ENCODE measurements at places on chromosomes 2 and 18.

GRCh38 chr2:64792995-64793639 is 139.4 kb upstream of the SERTAD2 start:
- no peak for DNase-seq

GRCh38 chr2:187994464-187995331 is 297.0 kb upstream of the GULP1 start:
- DNase-seq = no peak

DNA sequence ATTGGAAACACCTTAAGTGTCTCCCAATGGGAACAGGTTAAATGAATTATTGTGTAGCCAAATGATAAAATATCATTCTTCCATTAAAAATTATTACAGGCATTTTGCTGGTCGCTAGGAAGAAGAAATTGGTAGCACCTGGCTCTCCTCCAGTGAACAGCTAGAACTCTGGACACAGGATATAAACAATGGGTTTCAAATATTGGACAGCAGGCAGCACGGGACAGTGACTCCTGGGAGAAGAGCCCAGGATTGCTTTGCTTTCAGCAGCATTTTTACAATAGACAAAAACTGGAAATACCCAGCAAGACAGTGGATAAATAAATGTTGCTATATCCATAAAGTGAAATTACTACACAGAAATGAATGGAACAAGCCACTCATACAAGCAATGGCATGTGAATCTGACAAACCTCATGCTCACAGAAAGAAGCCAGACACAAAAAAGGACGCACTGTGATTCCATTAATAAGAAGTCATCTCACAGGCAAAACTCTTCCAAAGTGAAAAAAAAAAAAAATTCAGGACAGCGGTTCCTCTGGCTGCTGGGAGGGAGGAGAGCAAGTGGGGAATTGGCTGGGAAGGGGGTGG is 50.5 kb downstream of the LAMA1 start:
- no peak for DNase-seq

DNA sequence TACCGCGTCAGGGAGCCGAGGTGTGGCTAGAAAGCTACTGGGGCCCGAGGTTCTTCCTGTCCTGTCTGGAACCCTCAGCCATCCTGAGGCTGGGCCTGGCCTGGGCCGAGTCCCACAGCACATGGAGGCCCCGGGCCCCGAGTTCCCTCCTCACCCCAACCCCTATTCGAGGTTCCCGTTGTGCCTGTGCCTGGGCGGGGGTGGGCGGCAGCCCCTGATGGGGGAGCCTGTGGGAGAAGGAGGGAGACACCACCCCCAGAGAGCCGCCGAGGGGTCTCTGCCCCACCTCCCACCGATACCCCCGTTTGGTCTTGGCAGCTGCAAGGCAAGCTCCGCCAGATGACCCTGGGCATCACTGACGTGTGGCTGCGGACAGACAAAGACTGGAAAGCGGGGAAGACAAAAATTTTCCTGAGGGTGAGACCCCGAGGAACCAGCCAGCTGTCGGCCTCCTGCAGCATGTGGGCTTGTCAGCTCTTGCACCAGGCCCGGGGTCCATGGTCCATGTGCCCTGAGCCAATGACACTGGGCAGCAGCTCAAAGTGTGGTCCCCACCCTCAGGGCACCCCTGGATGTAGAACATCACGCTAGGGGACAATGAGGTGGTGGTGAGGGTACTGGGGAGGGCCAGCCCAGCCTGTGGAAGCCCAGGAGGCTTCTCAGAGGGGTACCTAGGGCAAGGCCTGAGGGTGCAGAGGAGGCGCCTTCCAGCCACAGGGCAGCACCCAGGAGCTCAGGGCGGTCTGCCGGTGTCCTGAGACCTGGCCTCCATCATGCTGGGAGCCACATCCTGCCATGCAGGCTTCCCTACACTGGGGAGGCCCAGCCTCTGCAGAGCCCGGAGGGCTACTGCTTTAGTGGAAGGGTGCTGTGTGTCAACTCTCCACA is 52.5 kb upstream of the GPR17 start:
- DNase-seq = no peak

DNA sequence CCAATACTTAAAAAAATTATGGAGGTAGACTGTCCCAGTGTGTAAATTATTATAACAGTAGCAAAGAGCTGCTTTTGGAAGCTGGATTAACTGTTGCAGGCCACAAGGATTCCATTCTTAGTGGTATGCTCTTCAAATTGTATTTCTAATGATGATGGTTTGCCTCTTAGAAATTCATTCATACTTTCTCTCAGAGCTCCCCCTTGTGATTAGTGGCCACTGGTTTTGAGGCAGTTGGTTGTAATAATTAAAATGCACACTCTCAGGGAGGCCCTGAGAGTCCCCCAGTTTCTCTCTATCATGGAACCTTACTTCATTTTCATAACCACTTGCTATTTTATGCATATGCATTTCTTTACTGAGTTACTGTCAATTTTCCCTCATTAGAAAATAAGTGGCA is 122.5 kb downstream of the PLA2R1 start:
- DNase-seq = no peak

- DNase-seq = no peak
Observed at GRCh38 chr2:152826581-152827279, 108.3 kb downstream of the ARL6IP6 start.

- no peak for DNase-seq
Observed at GRCh38 chr2:226508683-226509082, 290.9 kb downstream of the IRS1 start.

GRCh38 chr2:1051075-1051474 is 100.4 kb downstream of the SNTG2 start:
- DNase-seq = no peak

GRCh38 chr2:150485871-150486538 is 1.5 kb downstream of the RND3 start:
- no peak for DNase-seq

DNA sequence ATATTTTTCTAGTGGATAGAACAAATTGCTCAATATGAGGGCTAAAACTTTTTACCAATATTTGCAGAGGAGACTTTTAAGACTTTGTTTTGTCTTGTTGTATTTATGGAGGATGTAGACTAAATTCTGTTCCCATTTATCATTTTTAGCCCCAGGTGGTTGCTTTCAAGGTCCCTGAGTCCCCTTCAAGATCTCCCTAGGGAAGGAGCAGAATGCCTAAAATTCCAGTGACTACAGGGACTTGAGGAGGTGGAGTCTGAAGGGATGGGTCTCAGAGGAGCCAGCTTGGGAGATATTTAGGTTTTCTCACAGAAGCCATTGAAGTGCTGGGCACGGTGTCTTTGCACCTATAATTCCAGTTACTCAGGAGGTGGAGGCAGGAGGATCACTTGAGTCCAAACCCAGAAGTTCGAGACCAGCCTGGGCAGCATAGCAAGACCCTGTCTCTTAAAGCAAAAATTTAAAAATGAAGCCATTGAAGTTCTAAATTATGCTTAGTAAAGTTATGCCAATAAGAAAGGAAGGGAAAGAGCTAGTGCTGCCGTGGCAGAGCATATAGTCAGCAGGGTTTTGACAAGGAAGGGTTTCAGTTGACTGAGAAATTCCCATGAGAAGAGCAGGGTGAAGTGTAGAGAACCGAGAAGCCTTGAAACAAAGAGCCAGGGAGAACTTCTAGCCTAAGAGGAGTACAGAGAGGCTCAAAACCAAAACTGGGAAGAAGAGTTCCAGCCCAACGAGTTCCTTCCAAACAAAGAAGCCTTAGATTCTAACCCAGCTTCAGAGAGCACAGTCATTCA is 43.4 kb downstream of the COMMD1 start:
- no peak for DNase-seq

GRCh38 chr2:239161711-239162140 is 239.1 kb downstream of the HDAC4 start:
- no peak for DNase-seq

DNA sequence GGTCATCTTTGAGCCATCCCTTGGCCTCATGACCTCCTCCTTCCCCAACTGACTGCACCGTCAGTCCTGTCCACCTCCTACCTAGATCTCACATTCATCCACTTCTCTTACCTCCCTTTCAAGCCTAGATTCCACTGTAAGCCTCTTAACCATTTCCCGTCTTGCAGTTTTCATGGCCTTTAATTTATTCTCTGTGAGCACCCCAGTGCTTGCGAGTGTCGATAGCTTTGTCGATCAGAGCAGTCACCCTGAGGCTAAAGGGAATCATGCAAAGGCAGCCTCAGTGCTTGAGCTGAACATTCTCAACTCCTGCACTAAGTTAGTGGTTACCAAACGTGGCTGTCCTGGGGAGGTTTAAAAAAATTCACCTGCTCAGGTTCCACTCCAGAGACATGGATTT is 14.7 kb downstream of the ARHGAP25 start:
- no peak for DNase-seq

DNA sequence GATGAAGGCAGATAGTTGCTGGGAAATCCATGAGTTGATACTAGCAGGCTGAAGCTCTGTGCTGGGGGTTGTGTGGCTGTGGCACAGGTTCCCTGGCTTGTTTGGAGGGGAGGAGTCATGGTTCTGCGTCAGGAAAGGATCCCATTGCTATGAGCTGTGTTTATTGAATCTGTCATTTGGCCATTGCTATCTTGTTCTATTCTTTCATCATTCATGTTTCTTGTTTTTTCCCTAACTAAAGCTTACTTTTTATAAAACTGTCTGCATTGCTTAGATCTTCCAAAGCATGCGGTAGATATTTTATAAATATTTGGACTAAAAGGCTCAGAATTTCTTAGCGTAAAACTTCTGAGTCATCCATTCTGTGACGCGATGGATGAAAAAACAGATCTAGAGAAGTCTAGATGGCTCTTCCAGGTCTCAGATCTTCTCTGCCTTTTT is 335.3 kb downstream of the PTPRM start:
- DNase-seq = no peak

- no peak for DNase-seq
Observed at GRCh38 chr2:153963256-153963655, 91.5 kb downstream of the GALNT13 start.

GRCh38 chr2:210913461-210913860 is 357.1 kb downstream of the CPS1 start:
- no peak for DNase-seq

DNA sequence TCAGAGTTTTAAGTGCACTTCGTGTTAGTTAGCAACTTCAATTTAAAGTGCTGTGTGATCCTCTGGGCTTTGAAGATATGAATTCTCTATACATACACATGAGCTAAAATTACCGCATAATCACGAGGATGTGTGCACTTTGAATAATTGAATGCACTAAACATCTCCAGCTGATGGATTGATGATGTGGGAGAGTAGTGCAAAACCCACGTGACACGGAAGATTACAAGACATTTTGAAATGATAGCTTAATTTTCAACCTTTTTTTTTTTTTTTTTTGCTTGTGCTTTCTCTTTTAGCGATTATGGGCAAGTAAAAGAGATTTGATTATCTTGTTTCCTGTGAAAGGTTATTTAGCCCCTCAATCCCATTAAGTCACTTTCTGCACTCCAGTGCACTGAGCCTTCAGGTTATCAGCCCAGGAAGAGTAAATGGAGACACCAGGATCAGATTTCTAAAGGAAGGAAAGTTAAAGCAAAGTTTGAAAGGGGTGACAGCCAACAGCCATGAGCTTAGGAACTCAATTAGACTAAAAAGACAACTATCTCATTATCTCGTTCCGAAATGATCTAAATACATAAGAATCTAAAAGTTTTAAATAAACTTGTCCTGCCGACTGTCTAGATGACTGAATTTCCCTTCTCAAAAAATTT is 81.6 kb downstream of the CDK15 start:
- DNase-seq = no peak

DNA sequence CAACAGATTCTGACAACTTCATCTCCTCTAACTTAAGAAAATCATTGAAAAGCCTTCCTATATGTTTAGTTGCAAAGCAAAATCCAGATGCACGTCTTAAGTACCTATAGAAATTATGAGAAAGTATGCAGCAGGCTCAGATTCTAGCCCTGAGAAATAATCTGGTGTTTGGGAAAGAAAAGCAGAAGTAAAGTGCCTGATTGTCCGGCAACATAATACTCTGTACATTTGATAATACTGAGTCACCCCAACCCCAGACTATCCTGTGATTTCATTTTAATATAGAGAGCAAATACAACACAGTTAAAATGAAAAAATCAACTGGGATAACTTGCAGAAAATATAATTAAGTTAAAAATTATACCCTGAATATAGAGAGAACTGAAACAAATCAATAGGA is 13.5 kb downstream of the RFX8 start:
- no peak for DNase-seq

GRCh38 chr2:133378928-133379549 is 189.2 kb downstream of the NCKAP5 start:
- DNase-seq = no peak

DNA sequence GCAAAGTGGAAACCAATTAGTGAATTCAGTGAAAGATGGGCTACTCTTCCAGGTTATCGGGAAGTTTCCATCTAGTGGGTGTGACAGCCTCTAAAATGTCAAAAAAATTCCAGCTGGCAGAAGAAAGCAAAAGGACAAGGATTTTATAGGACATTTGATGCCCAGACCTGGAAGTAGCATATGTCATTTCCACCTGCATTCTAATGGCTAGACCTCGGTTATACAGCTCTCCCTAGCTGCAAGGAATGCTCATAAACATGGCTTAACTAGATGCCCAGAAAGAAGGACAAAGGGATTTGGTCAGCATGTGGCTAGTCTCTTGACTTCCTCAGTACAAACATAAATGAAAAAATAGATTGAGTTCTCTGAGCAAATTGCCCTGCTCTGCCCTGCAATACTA is 215.4 kb downstream of the NYAP2 start:
- no peak for DNase-seq

All from CMK (cell line).